ENCODE measurements at places on chromosomes 5 and 9.

- no peak for DNase-seq
Observed at GRCh38 chr5:1032551-1033027, 24.0 kb downstream of the NKD2 start.

DNA sequence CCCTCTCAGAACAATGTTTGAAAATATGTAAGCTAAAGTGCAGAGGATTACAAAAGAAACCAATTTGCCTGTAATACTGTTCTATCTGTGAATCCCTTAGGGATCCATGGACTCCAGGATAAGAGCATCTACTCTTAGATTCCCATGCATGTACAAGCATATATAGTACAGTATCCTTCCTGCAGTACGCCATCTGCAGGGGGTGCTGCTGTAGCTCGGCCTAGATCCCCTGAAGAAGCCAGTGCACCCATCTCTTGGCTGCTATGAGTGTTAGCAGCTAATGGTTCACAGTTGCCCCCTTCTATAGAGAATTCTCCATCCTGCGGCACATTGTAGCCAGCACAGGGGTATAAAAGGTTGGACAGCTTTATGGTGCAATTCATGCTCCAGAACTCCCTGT is 61.8 kb upstream of the SLC30A5 start:
- DNase-seq, result no peak

DNA sequence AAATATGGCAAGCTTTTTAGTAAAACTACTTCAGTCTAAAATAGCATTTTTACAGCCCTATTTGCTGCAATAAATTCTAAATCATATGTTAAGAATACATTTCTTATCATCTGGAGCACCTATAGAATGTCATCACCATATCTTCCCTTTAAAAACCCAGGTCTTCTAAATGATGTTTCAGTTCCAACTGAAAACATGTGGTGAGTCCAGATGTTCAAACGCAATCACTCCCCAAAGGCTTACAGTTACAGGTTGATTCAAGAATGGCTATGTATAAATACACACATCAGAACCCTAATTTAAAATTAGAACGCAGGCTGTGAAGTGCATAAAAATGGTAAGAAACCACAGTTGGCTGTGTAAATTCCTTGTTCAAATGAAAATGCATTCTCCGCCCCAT is 796.3 kb downstream of the MAT2B start:
- DNase-seq, result no peak

DNA sequence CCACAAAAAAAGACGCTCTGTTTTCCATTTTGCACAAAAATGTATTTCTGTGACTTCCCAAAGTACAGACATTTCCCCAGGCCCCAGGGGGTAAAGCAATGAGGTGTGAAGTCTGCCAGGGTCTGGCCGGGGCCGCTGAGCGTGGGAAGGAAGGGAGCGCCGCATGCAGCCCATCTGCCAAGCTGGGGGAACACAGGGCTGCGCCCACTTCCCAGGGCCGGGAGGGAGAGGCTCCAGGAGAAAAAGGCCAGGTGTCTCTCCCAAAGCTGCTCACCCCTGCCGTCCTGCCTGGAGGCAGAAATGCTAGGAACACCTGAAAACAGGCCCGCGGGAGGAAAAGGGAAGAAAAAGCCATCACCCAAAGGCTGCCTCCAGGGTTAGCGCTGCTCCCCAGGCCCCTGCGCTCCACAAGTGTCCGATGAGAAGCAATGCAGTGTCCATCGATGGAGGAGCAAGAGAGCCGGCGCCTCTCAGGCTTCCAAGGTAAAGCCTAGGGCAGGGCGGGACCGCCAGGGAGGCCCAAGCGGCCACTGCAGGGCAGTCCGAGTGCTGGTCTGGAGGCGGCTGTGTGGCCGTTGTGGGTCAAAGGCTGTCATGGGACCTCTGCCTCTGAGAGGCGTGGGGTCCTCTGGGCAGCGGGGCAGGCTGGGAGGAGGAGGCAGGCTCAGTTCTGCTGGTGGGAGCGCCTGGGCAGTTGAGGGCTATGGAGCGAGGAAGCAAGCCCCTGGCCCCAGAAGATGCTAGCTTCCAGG is 6.0 kb upstream of the ZDHHC12 start:
- no peak for DNase-seq

GRCh38 chr5:74405593-74405992 is 234.9 kb downstream of the ENC1 start:
- no peak for DNase-seq

- no peak for DNase-seq
Observed at GRCh38 chr9:3189113-3189861, 336.5 kb downstream of the RFX3 start.

GRCh38 chr9:110214090-110214489 is 6.1 kb upstream of the C9orf152 start:
- DNase-seq, result no peak

- DNase-seq, result no peak
Observed at GRCh38 chr9:92650839-92651621, 18.9 kb downstream of the IPPK start.

DNA sequence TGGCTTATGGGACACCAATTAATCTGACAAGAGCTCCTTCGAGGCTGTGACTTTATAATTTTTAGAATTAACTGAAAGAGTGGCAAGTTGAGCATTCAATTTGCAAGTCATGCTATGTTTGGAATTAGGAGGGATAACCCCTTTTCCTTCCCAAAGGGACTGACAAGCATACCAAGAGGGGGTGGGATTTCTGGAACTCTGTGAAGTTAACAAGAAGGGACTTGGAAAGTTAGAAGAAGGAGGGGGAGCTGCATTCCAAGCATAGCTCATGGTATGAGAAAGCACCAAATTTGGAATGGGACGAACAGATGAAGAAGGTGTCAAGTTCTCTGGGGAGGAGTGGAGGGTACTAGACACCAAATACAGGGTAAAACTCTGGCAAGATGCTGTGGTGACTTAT is 8.9 kb upstream of the PALM2AKAP2 start:
- no peak for DNase-seq

DNA sequence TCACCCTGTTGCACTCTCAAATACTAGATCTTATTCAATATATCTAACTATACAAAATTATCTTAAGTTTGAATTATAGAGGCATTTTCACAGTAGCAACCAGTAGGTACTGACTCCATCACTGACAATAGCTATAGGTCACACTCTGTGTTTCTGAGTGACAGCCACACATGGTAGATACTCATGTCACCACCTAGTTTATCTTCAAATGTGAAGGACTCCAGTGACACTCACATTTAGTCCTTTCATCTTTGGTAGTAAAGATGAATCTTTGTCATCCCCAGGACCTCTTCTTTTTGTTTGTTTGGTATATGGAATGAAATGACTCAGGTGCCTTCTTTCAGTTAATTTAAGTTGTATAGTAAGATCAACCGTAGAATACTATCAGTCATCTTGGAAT is 102.5 kb upstream of the DHFR start:
- DNase-seq, result no peak

DNA sequence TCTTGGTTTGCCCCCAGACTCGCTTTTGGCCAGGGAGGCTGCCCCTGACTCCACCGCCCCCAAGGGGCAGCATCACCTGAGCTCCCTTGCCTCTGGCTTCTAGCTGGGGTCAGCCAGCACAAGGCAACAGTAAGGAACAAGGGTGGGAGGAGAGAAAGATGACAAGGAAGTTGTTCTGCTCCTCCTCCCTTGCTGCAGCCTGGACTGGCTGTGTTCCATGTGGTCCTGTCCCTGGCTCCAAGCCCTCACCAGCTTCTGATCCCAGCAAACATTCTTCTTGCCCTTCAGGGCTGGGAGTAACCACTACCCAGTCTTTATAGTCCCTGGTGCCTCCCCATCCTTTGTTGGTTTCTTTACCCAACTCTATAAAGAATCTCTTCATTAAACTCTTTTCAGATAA is 100.3 kb upstream of the SPIN1 start:
- no peak for DNase-seq

- DNase-seq, result no peak
Observed at GRCh38 chr5:179801304-179802206, 5.1 kb downstream of the MGAT4B start.

DNA sequence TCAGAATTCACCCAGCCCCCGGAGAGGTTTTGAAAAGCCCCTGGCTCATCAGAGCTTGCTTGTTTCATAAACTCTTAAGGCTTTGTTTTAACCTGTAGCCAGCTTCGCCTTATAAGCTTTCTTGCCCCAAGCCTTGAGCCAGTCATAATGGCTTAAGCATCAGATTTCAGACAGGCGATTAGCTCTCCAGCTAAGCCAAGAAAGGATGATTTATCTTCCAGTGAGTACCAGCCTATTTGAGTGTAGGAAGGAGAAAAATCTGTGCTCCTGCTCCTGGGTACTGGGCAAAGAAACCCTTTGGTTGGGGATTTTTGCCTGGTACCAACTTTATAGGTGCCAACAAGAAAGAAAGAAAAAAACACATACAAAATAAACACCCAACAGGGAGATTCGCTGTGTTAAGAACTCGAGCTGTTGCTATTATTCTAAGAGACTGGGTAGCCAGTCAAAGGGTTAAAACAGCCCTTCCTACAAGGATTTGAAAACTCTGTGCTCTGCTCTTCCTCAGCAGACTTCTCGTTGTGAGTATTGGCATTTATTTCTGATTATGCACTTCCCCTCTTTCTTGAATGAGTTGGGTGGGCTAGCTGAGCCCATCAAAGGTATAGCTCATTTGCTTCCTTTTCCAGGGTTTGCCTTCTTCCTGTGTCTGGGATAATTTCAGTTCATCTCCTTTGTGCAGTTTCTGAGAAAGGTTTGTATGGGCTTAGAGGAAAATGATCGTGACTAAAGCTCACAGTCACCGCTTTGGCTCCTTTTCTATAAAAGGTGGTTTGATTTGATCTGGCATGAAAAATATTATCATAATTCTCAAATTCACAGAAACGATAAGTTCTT is 157.2 kb upstream of the DMRT1 start:
- DNase-seq, result no peak

DNA sequence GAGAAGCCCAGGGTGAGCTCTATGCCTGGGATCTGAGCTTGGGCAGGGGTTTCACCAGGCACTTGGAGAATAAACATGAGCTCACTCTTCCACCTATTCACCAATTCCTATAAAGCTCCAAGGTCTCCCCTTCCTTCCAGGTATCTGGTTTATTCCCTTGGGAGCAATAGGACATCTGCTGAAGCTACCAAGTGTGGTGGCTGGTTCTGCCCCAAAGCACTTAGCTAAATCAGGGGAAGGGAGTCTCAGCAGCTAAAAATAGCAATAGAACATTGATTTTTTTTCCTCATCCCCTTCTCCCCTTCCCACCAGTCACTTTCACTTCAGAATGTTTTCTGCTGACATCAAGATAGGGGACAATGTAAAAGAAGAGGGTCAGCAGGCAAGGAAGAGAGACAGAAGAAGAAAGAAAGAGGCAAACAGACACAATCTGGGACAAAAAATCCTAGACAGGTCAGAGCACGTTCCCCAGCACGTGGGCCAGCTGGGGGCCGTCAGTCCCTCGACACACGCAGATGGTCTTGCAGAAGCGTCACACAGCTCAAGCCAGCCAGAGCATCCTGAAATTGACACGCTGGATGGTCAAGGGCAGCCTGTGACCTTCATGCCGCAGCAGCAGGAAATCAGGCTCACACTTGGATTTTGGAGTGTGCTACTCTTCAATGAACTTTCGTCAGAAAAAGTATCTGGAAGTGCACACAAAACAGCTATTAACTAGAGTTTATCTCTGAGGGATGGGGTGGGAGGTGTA is 176.0 kb downstream of the ZNF608 start:
- no peak for DNase-seq

DNA sequence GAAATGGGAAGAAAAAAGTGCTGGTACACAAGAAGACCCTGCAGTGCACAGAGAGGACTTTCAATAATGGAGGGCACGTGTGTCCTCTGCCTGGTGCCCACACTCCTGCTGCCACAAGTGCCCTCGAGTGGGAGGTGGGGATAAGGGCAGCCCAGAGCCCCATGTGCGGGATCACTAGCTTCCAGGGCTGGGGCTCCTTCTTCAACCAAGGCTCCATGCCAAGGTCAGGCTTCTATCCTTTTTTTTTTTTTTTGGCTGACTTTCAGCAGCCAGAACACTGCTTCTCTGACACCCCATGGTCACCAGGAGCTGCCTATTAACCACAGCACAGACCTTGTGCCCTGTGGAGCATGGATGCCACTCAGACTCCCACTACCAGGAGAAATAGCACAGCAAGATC is 7.5 kb downstream of the ACSL6 start:
- no peak for DNase-seq

DNA sequence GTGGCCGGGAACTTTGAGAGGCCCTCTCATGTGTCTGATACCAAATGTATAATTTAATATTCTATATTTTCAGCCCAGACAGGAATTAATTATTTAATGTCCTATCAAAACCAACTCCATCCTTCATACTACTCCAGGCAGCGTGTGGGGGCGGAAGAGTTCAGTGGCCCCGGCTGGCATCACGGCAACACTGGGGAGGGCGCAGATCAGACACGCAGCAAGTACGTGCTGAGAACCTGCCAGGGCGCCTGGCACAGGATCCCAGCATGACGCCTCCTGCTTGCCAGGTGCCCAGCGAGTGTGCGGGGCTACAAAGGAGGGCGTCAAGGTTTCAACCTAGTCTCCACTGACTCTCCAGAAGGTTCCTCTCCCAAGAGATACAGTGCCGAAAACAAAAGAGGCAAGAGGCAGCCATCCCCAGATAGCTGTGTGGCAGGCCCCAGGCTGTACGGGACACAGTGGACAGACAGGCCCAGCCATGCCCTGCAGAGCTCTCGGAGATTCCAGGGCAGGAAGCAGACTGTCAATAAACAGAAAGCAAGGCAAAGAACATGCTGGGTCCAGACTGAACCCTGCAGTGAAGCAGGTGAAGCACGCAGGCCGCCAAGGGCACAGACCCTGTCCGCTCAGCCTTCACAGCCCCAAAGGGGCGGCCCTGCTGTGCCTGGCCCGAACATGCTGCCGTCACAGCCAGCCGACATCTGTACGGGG is 110.3 kb downstream of the VAV2 start:
- no peak for DNase-seq

GRCh38 chr5:92713826-92714225 is 867.2 kb downstream of the NR2F1-AS1 start:
- no peak for DNase-seq

GRCh38 chr9:91071184-91071990 is 269.8 kb downstream of the SYK start:
- no peak for DNase-seq

GRCh38 chr9:116411506-116411905 is 257.9 kb downstream of the PAPPA start:
- DNase-seq, result no peak

DNA sequence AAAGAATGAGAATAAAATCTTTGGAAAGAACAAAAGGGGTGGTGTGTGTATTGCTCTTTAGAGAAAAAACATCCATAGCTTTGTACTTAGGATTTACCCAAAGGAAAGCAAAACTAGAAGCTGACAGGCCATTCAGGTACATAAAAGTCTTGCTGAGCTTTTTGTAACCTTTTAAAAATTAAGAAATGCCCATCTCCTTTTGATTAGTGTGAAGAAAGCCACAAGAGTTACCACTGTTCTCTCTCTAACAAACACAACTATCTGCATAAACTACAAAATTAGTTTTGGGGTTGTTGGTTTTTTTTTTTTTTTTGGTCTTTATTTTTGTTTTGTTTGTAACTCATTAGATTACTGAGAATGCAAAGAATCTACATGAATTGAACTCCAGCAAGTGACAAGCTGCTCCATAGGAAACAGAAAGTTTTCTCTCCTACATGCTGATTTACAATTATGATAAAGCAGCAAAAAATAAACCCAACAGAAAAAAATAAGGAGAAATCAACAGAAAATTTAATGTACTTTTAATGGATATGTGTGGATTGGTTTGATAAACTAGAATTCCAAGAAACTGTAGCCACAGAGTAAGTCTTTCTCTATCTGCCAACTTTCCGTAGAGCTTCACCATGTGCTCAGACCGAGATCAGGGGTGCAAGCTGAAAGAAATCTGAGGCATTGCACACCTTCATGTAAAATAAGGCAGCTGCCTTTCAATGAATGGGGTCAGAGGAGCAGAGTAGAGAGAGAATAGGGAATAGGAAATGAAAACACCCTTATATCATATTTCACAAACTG is 12.3 kb downstream of the BAAT start:
- DNase-seq, result no peak
